ENCODE measurements at places on chromosomes 5 and 9.

DNA sequence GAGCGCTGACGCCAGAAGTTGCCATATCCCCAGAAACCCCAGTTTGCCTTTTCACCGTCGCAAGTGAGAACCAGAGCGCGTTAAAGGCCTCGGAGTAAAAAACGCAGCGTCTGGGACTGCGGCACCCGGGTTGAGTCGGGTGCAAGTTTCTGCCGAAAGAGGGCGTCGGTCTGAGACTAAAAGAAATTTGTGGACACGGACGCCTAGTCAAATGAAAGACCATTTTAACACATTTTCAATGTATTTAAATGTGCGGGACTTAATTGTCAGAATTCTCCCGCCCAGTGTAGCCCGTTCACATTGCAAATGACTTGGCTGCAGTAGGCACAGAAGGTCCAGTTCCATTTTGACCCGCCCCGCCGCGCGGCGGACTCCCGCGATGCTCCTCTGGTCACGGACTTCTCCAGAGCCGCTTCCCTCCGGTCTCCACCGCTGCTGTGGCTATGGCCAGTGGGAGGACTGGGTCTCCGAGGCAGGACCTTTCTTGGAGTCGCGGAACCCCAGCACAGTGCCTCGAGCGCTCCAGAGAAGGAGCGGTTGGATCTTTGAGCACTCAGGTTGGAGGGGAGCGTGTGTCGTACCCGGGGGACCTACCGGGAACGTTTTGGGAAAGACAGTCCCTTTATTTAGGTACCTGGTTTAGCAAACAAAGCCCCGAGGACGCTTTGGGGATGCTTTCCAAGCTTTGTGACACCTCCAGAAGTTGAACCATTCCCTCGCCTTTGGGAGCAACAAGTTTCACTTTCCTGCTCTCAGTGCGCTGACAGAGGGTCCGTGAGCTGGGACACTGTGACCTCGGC, 1.2 kb upstream of the NPR3 start:
- DNase-seq: peak; percentile 89

DNA sequence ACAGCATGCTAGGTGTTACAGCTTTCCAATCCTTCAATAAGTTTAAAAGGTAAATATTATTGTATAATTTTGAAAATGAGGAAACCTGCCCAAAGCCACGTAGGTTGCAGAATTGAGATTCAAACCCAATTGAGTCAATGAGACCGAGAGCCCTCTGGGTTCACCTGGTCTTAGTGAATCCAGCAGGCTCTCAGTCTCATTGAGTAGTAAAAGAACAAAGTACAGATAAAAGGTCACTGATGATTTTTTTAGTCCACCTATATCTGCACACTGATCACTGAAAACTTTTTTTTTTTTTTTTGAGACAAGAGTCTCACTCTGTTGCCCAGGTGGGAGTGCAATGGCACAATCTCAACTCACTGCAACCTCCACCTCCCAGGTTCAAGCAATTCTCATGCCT, 27.2 kb downstream of the PLPP1 start:
- DNase-seq: no peak

GRCh38 chr9:4850603-4851310, 58.0 kb downstream of the RCL1 start:
- DNase-seq: no peak

GRCh38 chr9:117415358-117415914, 579 bp upstream of the ASTN2 start:
- DNase-seq: no peak

- DNase-seq: no peak
Observed at GRCh38 chr5:116032991-116033390, 719 bp downstream of the ARL14EPL start.

GRCh38 chr5:140432916-140433315, 31.3 kb downstream of the ANKHD1 start:
- no peak for DNase-seq

DNA sequence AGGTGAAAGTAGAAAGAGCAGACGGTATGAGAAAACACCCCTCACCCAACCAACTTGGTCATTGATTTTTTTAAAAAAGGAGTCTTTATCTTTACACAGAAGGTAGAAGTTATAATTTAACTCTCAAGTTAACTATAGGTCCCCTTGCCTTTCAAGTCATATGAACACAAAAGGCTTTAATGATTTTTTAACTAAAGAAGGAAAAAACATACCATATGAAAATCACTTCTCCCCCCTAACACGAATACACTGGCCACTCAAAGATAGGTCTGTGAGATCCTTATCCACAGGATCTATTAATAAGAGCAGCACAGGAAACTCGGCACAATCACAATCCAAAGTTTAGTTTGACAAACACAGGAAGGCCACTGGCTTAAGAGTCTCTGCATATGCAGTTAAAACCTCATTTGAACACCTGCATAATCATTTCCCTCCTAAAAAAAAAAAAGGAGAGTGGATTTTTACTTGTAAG, 138.0 kb downstream of the ENC1 start:
- no peak for DNase-seq

- no peak for DNase-seq
Observed at GRCh38 chr5:136526791-136527190, 161.4 kb upstream of the TRPC7 start.

GRCh38 chr9:99628849-99629620, 192.7 kb upstream of the NR4A3 start:
- no peak for DNase-seq

DNA sequence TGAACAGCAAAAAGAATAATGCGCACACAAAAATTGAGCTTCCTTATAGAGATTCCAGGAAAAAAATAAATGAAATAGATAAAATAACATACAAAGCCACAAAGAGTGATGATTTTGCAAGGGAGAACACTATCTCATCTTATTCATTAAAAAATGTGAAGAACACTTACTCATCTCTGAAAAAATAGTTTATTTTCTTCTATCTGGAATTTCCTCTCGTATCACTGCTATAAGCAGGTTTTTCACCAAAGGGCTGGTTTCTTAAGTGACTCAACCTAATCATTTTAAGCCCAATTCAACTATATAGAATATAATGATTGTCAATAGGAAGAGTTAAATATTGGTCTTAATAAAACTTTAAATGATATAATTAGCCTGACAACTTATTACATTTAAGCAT, 504.9 kb downstream of the NR2F1-AS1 start:
- no peak for DNase-seq

DNA sequence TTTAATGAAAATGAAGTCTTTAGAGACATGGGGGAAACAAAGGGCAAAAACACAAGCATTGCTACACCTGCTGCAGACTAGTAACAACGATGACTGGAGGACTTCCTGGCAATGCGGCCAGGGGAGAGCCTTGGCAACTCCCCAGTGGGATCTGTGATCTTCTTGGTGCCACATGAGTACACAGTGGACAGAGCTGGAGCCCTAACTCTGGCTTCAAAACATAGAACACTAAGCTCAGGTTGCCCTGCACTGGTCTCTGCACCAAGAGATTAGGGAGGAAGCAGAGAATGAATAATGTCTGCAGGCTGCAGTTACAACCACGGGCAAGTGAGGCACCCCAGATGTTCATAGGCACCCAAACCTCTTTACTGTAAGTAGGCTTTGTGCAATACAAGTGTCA, 91.1 kb downstream of the MRPS27 start:
- DNase-seq: no peak

DNA sequence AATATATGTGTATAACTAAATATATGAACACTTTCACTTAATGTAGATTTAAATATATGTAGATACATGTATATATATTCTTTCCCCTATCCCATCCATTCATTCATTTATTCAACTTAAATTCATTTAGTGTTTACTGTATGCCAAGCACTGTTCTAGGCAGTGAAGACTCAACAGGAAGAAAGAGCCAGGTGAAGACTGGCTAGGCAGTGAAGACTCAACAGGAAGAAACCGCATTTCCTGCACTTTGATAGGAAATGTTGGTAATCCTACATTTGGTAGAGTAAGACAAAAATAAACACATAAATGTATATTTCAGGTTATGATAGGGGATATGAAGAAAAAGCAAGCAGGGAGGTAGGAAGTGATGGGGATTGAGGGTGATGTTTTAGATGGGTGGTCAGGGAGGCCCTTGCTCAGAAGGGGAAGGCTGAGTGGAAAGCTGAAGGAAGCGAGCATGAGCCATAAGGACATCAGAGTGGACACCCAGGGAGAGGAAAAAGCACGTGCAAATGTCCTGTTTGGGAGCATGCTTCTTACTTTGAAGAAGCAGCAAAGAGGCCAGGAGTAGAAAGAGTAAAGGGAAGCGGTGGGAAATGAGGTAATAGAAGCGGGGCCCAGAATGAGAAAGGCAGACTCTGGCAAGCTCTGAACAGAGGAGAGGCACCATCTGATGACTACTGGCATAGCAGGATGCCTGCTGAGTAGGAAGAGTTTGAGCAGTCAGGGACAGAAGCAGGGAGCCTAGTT, 227.8 kb upstream of the MAP3K1 start:
- no peak for DNase-seq

DNA sequence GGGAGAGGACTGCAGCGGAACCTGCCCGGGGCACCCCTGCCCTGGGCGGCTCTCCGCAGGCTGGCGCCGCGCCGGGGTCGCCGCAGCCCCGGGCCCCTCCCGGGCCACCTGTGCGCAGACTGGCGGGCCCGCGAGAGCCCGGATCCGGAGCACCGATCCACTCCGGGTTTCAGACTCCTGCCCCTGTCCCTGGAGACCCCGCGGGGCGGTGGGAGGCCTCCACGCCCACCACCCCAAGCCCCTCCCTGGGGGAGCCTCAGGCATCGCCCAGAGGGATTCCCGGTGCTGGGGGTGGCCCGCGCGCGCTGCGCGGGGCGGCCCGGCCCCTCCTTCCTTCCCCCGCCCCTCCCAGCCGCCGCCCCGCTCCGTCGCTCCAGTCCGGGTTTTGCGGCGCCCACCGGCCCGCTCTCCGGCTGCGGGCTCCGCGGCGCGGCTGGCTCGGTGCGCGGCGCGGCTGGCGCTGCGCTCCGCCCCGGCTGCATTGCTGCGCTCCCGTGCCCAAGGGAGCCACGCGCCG, at the start of gene UNC5A:
UNC5A (plus strand) TSS at position 479 of the 517 bp plus-strand sequence. CDS start 192 bp downstream, outside the sequence.
- DNase-seq: peak; percentile 48

GRCh38 chr5:33997331-33997983, 10.4 kb downstream of the AMACR start:
- peak; percentile 76 for DNase-seq

- DNase-seq: no peak
Observed at GRCh38 chr5:42596817-42597216, 159.8 kb upstream of the CCDC152 start.

DNA sequence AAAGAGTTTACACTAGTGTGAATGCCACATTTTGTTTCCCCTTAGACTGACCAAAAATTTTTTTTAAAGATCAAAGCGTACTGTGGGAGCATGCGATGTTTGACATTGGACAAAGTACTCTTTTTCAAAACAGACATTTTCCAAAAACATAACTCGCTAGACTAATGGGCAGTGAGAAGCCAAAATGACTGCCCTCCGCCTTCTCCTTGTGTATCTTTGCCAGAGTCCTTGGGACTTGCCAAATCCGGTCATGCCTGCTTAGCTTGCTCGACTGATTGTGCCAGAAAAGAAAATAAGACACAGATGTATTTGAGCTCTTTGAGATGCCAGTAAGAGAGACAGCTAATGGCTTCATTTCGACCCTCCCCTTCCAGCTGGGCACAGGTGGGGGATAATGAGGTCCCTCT, 157.5 kb downstream of the MAPKAP1 start:
- DNase-seq: no peak

DNA sequence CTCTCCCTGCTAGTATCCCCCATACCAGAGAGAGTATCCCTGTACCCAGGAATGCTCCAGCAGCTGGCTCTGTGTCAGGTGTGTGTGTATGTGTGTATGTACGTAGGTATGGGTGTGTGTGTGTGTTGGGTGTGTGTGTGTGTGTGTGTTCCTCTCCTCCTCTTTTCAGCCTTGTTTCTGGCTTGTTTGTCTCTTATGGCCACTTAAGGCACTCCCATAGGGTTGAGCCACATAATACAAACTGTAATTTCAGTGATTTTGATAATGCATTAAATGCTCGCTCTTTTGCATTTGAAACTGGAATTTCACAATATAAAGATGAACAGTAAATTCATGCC, 80.8 kb upstream of the SH3PXD2B start:
- DNase-seq: no peak

DNA sequence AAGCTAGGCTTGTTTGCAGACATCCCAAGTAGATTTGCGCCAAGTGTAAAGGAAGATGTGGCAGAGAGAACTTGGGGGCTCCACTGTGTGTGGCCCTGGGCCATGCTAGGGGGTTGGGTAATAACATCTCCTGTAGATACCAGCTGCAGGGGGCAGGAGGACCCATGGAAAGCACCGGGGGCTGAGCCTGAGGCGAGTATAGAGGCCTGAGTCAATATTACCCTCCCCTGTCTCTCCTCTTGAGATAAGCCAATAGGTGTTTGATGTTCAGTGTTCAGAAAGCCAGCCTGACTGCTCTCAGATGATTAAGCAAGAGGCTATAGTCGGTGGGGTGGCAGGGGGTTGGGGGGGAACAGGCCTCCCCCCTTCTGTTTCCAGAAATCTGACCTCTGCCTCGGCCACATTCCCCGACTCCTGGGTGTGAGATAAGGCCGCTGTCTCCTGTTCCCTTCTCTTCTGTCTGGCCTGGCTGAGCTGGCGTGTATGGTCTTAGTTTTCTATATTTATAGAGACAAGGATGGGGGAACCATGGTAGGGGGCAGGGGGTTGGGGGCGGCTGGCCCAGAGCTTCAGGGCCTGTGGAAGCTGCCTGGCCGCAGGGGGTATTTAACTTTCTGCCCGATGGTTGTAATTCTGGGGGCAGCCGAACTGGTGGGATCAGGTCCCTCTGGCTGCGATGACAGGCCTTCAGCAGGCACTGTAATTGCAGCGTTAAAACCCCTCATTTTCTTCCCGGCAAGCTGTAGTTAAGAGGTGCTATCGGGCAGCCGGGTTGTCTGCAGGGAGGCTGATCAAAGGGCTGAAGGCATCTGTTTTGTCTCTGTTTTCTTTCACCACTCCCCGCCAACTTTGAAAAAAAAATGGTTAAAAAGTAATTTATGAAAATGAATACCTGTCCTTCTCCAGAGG, 292.0 kb downstream of the NSG2 start:
- DNase-seq: no peak

DNA sequence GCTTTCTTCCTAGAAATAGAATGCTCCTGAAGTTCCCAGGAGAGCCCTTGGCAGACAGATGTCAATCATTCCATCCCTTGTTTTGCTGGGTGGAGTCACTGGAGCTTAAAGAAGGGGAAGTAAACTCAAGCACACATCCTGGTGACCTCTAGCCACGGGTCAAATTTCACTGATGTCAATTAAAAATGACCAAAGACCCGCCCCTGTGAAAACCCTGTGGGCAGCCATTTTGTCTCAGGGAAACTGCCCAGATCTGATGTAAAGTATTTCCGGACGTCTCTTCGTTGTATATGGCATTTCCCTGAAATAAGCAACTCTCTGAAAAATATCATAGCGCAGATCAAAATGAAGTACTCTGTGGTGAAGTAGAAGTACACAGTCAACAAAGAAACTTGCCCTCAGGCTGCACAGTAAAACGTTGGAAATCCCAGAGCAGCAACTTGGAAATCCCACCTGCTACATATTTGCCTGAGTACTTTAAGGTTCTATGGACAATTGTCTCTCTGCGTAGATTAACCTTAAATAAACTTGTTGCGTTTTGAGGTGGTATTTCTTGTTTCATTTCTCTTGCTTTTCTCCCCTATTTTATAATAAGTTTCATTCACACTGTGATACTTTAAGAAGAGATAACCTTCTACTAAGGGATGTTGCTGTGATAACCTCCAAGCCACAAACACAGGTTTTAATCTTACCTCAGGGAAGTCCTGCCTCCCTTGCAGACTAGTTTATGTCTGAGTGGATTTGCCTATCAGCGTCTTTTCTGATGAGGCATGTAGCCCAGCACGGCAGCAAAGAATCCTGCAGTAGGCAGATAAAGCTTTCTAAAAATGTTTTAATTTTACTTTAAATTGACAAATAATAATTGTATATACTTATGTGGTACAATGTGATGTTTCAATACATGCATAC, 60.9 kb upstream of the PIP5K1B start:
- no peak for DNase-seq

GRCh38 chr5:122951658-122952057, 84.9 kb downstream of the PPIC start:
- DNase-seq: no peak

All from HTR-8/SVneo (cell line).